ENCODE measurements at places on chromosomes 4 and X.

GRCh38 chr4:8871417-8872401, at the start of gene HMX1:
TSS of gene HMX1 (minus strand) at chr4:8871839. CDS start at chr4:8871614, 225 bp downstream.
- DNase-seq, result no peak

DNA sequence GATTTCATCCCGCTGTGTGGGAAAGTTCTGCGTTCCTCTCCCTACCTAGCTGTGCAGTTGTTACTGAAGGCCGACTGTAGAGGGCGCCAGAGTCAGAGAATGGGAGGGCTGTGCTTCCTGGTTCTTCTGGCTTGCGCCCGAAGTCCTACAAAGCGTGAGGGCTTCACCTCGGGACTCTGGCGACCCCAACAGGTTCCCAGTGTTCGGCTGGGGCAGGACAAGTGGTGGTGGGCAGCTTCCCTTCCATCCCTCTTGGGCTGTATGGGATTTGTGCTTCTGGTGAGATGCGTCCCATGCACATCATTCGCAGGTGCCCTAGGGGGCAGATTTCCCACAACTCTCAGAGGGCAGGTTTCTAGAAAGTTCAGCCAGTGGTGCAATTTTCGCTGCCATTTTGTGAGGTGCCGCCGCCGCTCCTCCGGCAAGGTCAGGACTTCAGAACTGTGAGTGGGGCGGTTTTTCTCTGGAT, 27.3 kb downstream of the CT45A1 start:
- DNase-seq, result peak; percentile 31

- no peak for DNase-seq
Observed at GRCh38 chr4:44674471-44674870, 3.7 kb upstream of the GUF1 start.

DNA sequence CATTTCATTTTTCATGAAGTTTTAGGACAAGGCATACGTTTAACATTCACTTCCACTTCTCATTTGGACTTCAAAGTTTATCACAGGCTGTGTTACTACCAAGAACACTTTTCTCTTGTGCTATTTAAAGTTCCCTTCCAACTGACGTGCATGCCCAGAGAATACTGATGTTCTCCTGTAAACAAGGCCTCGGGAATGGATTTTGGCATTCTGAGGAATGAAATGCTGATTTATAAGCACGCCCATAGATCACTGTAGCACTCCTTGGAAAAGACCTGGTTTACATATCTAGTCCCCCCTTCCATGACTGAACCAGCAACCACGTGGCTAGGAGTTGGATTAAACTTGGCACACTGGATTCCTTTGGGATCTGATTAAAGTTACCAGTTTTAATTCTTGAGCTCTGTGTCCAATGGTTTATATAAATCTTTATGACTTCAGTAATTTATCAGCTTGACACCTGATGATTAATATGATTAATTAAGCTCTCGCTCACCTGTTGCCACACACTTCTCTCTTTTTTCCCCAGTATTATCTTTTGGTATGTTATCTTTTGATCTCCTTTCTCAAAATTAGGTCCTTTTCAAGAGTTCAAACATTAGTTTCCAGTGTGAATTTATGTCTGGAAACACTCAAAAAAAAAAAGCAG, 122.4 kb upstream of the HAND2 start:
- DNase-seq, result no peak

DNA sequence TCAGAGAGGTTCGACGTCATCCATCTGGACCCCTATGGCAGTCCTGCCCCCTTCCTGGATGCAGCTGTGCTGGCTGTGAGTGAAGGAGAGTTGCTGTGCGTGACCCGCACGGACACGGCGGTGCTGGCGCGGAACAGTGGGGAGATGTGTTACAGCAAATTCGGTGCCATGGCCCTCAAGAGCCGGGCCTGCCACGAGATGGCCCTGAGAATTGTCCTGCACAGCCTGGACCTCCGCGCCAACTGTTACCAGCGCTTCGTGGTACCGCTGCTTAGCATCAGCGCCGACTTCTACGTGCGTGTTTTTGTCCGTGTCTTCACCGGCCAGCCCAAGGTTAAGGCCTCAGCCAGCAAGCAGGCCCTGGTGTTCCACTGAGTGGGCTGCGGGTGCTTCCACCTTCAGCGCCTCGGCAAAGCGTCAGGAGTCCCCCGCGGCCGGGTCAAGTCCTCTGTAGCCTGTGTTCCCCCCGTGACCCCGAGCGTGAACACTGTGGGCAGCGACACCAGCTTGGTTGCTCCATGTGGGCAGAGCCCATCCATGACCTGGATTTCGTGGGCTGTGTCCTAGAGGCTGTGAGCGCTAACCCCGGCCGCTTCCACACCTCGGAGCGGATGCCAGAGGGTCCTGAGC, 186.7 kb upstream of the SLITRK2 start:
- no peak for DNase-seq

DNA sequence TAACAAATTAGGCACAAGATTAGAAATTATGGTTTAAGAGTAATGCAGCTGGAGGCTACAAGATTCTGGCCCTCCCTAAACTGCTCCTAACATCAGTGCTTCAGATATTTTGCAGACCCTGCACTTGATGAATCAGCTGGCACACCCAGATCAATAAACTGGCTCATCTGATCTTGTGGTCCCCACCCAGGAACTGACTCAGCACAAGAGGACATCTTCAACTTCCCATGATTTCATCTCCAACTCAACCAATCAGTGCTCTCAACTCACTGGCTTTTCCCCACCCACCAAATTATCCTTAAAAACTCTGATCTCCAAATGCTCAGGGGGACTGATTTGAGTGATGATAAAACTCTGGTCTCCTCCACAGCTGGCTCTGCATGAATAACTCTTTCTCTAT, 21.7 kb upstream of the TMEM33 start:
- peak; percentile 16 for DNase-seq

DNA sequence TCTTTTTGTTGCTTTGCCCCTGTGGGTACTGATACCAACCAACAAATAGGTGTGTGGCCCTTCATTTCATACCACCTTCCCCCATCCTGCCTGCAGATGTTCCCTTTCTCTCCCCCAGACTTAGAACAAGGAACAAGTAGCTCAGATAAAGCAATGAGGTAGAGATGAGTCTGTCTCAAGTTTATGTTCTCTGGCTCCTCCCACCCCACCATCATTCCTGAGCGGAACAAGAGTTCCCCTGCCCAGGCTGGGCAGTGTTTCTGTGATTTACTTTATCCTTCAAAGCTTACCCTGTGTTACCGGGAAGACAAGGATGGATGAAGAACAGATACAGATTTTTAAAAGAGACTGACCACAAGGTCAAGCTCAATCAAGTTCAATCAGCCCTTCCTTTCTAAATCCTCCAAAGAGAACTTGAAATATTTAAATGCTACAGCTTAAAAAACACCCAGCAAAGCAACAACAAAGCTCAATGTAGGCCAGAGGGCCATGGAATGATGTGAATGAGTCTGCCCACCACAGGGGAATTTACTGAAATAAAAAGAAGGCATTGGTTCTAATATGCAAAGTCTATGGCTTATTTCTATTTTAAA, 80.1 kb upstream of the UCP1 start:
- DNase-seq, result no peak

DNA sequence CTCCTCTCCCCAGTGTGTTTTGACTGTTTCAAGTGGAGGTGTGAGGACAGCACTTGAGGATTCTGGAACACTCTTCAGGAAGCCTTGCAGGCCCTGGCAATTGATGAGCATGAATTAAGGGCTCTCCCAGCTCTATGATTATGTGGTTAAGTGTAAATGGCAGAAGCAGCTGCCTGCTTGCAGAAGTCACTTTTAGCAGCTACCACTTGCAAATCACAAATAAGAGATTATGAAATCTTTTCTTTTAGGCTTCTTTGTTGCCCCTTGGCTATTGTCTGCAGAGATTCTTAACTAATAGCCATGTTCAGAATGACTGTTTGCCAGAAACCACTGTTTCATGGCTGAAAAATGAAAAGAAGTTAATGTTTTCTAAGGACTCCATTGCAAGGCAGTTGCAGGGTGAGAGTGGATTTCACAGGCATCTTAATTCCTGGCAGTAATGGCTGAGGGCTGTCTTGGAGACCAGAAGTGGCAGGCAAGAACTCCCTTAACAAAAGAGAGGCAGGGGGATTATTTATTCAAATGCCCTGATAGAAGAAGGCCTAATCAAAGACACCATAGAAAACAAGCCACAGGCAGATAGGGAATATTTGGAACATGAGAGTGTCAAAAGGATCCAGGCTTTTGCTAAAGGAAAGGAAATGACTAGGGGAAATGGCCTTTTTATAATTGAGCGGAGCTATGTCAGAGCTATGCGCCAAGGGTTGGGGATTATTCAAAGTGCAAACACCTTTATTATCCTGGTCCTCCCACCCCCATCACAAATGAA, 8.3 kb upstream of the HOPX start:
- DNase-seq, result no peak

DNA sequence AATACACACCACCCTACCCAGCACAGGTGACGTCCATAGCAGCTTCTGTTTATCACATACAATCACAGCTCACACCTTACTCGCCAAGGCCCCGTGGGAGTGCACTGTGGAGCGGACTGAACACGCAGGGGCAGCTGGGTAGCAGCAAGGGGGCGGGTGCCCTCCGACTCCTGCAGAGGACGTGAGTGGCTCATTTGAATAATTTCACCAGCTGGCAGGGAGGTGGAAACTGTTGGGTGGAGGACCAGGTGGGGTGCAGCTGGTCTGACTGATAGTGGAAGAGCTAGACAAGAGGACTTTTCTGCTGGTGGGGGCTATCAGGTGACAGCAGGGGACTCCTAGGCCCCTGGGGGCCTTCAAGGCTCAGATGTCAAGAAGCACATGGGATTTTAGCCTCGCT, 16.3 kb downstream of the MAN2B2 start:
- no peak for DNase-seq

DNA sequence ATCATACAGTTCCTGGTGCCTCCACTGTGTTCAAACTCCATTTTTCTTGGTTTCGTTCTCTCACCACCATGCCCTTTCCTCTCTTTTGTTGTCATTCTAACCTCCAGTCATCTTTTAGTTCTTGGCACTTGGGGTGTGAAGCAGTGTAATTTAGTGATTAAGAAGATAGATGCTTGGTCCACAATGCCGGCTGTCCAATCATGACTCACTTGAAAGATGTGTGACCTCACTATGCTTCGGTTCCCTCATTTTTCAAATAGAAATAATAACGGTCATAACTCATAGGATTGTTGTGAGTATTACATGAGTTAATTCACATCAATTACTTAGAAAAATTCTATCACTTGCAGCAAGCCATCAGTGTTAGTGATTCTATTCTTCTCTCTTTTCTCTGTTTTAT, 327.8 kb downstream of the ADGRL3 start:
- DNase-seq, result no peak

DNA sequence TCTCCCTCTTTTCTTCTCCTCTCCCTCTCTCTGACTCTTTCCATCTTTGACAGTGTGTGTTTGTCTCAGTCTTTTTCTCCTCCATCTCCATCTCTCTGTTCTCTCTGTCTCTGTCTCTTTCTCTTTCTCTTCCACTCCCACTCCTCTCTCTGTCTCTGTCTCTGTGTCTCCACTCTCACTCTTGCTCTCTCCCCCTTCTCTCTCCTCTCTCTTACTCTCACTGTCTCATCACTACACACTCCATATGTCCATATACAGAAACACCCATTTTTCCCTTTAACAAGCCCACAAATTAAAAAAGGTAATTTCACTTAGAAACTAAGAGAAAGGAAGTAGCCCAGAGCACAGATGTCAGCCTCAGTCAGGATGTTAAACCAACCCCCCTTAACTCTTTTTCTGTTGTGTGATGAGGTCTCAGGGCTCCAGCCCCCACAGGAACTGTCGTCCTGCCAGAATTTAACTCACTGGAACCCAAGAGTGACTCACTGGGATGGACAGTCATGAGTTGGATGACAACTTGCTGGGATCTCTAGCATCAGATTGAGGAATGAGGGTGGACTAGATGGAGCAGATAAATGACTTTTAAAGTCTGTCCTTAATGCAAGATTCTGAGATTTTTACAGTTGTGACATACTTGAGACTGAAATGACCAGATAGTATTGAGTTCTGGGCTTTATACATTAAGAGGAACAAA, 27.5 kb downstream of the OTUD6A start:
- DNase-seq, result no peak

DNA sequence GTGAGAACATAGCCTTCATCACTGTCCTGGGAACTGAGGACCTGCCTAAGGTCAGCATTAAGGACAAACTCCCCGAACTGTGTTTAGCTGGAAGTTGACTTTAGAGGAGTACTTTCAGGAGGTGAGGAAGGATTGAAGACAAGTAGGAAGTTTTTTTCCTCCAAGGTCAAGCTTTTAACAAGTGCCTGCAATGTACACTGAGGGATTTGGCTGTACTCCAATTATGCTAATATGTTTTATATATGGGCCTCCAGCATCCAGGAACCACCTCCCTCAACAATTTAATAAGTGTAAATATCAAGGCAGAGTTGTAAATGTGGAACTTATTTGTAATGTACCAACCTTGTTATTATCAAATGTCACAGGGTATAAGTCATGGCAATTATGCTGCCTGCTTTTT, 726.2 kb downstream of the RPA4 start:
- no peak for DNase-seq

DNA sequence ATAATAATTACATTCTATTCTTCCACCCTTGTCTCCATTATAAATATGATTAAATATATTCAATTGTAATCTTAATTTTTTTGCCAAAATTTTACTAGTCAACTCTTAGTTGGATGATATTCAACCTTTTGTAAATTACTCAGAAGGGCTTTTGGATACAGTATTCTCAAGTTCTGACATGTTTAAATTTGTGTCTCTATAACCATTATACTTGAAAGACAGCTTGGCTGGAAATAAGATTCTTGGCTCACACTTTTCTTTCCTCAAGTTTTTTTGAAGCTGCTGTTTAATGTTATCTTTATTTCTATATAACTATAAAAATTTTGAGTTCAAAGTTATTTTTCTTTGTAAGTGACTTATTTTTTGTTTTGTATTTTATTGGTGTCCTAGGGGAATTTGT, 214.4 kb downstream of the ARAP2 start:
- no peak for DNase-seq

DNA sequence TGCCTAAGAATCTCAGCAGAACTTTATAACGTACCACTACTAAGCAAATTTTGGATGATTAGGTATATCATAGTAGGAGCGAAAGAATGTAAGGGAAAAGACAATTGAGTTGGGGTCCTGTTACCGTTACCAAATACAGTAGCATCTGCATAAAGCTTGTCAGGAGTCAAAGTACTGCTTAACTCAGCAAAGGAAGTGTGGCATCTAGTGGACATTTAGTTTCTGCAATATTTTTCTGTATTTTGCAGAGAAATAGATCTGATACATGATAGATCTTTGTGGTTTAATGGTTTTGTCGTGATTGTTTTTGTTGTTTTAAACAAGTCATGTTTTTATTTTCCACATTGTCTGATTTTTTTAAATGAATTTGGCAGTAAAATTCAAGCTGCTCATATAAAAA, 81.0 kb upstream of the SMARCAD1 start:
- DNase-seq, result no peak

- no peak for DNase-seq
Observed at GRCh38 chr4:165394275-165394674, 15.5 kb downstream of the CPE start.

DNA sequence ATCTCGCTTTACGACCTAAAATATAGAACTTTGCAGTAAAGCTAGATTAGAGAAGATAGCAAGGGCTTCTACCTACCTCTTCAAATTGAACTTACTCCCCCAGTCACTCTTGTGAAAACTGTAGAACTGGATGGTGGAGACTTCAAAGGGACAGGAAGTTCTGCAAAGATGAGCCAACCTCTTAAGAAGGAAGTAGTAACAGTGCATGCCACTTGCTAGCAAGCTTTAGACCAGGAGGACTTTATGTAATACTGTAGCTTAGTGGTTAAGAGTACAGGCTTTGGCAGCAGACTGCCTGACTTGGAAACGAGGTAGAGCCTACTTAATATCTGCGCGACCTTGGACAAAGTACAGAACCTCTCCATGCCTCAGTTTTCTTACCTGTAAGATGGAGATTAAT, 27.5 kb upstream of the VBP1 start:
- DNase-seq, result no peak

GRCh38 chrX:126799059-126799458, 20.5 kb upstream of the PRR32 start:
- DNase-seq, result no peak
